ENCODE measurements at places on chromosomes 5 and 9.

DNA sequence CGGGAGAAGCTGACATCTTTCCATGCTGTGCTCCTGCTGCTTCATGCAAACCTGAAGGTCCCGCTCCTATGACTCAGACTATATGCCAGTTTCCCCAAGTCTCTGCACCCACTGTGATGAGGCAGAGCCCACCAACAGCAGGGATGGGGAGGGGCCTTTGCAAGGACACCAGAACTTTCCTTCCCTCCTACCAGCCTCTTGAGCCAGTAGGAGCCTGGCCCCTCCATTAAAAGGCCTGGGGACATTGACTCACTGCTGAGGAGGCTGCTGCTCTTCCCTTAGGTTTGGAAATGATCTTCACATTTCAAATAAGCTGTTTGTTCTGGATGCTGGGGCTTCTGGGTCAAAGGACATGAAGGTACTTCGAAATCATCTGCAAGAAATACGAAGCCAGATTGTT is 26.1 kb upstream of the CTSL start:
- DNase-seq = no peak

DNA sequence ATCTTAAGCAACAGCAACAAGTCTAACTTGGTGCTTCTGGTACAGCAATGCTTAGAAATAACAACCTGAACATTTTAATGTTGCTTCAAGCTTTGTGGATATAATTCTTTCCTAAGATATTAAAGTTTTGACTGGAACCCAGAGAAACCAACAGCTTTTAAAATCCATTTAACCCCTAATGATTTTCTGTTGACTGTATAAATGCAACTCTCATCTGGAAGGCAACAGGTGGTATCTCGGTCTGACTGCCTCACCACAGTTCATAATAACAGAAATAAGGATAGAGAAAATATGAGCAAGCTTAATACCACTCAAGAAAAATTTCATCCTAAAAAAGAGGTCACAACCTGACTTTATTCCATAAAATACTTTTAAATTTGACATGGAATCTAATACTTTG is 116.9 kb downstream of the HOMER1 start:
- no peak for DNase-seq

- DNase-seq = no peak
Measured at GRCh38 chr9:1759009-1759408, 256.1 kb upstream of the SMARCA2 start.

GRCh38 chr9:134551644-134552348 is 89.8 kb upstream of the COL5A1 start:
- DNase-seq = no peak

DNA sequence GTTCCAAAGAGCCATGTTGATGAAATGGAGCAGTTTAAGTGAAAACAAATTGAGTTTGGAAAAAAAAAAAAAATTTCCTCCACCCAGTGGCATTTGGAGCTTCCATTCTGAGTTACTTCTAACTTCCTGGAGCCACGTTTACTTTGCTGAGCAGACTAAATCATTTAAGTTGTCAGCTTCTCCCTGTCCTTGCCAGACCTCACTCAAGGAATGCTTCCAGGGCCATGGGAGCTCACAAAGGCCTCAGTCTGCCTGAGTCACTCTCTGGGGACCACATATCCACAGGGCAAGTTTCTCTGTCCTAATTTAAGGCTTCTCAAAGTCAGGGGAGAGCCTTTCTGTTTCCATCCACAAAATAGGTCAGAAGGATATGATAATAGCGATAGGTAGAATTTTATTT is 210.3 kb upstream of the TNC start:
- DNase-seq = no peak

- DNase-seq = no peak
Measured at GRCh38 chr9:35103660-35104191, 795 bp upstream of the STOML2 start.
